ENCODE measurements at places on chromosomes 3 and 15.

- no peaks in the 10 kb centered on the region for H3K27me3 ChIP-seq
- H3K4me3 ChIP-seq, result no peak overlapping the region
- DNase-seq, result no peak
- no peak overlapping the region for H3K27ac ChIP-seq
Measured at GRCh38 chr3:114884213-114884923, 262.7 kb downstream of the ZBTB20 start.

DNA sequence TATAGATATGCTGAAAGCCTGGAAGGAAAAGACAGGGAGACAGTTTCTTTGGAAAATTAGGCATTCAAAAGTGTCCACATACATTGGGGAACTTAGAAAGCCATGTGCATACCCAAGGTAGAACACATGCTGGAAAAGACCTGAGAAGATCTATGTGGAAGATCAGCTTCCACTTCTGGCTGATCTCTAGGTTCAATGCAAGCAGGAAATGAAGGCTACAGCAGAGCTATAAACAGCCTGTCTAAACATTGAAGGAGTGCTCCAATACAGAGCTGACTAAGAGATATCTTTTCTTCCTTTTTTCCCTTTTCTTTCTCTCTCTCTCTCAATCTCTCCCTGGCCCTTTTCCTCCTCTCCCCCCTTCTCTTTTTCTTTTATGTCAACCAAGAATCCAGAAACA is 73.6 kb upstream of the TCF12 start:
- DNase-seq, result no peak
- no peaks in the 10 kb centered on the region for H3K36me3 ChIP-seq
- H3K27me3 ChIP-seq, result no peaks in the 10 kb centered on the region

DNA sequence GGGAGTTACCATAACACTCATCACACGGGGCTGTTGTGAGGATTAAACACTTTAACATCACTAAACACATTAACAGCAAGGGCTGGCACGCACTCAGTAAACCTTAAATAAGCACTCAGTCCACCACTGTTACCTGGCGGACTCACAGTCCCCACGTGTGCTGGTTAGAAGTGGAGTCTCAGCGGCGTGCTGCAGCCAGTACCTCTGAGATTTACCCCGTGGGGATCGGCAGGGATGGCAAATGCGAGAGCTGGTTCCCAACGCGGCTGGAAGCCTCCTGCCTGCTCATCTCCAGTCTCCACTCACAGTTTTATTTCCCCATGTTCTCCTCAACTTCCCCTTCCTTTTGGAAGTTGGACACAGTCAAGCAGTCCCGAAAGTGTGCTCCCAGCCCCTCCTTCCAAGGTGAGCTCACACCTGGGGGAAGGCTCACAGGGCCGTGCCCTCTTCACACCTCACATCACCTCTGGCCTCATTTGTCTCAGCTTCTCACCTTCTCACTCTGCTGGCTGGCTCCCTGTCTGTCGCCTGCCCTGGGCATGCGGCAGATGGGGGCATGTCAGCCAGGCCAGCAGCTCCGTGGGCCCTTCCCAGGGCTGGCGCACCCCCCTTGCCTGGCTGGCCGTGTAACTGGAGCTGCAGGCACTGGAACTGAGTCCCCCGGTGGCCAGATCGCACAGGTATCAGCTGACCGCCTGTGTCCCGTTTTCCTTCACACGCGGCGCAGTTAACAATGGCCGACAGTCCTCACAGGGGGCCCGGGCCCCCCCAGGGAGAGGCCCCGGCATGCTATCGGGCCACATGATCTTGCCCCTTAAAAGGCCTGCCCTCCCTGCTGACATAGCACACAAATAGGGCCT is 87.1 kb downstream of the WNT7A start:
- H3K4me3 ChIP-seq, result no peak overlapping the region
- no peak overlapping the region for H3K27ac ChIP-seq
- H3K36me3 ChIP-seq, result no peaks in the 10 kb centered on the region
- DNase-seq, result no peak
- H3K4me1 ChIP-seq, result no peaks in the 10 kb centered on the region

GRCh38 chr3:102885289-102885688 is 450.5 kb downstream of the ZPLD1 start:
- no peak for DNase-seq
- no peak overlapping the region for H3K4me3 ChIP-seq
- H3K4me1 ChIP-seq, result no peaks in the 10 kb centered on the region
- no peak overlapping the region for H3K27ac ChIP-seq

- peaks cover 12% of the 10 kb centered on the region for H3K36me3 ChIP-seq
- DNase-seq, result no peak
- no peak overlapping the region for H3K27ac ChIP-seq
- H3K4me3 ChIP-seq, result no peak overlapping the region
- no peaks in the 10 kb centered on the region for H3K27me3 ChIP-seq
- no peaks in the 10 kb centered on the region for H3K4me1 ChIP-seq
Measured at GRCh38 chr3:101865751-101866509, 16.6 kb downstream of the NFKBIZ start.

DNA sequence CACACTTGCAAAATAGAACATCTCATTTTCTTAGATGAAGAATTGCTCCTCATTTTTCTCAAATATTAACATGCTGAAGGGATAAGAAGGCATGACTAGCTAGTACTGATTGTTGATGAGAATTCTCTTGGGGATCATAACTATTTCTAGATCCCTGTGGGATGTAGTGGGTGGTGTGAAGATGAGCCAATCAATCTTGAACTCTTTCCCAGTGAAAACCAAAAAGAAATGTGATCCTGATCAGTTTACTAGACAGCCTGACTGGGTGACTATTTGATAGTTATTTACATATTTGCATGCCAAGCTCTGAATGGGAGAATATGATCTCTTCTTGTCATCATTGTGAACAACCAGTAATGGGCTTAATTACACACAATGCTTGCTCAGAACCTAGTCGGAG is 63.7 kb downstream of the ZIC1 start:
- no peaks in the 10 kb centered on the region for H3K27me3 ChIP-seq
- DNase-seq, result no peak
- no peaks in the 10 kb centered on the region for H3K4me1 ChIP-seq

GRCh38 chr3:144127700-144128099 is 156.1 kb downstream of the DIPK2A start:
- H3K36me3 ChIP-seq, result no peaks in the 10 kb centered on the region
- no peak for DNase-seq
- H3K4me3 ChIP-seq, result no peak overlapping the region
- no peaks in the 10 kb centered on the region for H3K4me1 ChIP-seq

- H3K4me1 ChIP-seq, result no peaks in the 10 kb centered on the region
- H3K27me3 ChIP-seq, result no peaks in the 10 kb centered on the region
- no peak overlapping the region for H3K4me3 ChIP-seq
- no peaks in the 10 kb centered on the region for H3K36me3 ChIP-seq
Measured at GRCh38 chr3:51099794-51100535, 285.1 kb upstream of the MANF start.

DNA sequence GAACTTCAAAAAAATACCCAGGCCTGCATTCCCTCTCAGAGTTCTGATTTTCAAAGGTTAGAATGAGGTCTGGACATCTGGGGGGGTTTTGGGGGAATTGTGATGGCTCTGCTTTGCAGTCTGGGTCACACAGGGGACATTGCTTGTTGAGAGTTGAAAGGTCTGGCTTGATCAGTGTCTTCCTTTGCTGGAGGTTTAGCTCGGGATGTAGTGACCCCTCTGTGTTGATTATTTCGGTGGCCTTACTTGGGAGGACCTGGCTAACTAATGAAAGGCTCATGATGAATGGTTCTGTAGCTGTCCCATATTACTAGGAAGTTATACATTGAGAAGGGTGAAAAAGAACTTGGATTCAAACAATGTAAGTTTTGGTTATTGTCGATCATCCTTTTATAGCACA is 23.7 kb downstream of the TPM1 start:
- no peaks in the 10 kb centered on the region for H3K4me1 ChIP-seq
- no peak overlapping the region for H3K4me3 ChIP-seq
- no peaks in the 10 kb centered on the region for H3K27me3 ChIP-seq
- peaks cover 34% of the 10 kb centered on the region for H3K36me3 ChIP-seq
- DNase-seq, result no peak

DNA sequence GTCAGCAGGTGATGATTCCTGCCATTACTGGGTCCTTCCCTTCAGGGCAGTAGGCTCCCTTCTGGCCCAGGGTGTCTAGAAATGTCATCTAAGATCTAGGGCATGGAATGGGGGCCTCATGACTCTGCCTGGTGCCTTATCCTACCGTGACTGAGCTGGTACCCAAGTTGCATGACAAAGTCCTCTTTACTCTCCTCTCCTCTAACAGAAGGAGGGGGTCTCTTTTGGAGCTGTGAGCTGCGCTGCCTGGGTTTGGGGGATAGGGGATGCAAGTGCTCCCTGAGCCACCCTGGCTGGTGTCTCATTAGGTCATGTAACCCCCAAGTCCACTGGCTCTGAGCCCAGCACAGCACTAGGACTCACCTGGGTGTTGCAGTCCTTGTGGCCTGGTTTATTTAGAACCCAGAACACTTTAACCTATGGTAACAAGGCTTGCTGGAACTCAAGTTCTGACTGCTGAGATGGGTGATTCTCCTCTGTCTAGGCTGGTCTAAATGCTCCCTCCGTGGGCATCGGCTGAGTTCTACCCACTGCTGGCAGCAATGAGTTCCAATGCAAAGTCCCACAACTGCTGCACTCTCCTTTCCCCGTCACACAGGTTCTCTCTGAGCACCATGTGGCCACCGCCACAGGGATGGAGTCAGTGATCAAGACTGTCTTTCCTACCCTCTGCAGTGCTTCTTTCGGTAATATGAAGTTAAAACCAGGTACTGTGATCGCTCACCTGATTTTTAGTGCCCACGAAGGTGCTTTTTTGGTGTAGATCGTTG is 34.0 kb downstream of the XXYLT1 start:
- H3K36me3 ChIP-seq, result peaks cover 3% of the 10 kb centered on the region
- no peaks in the 10 kb centered on the region for H3K27me3 ChIP-seq
- no peak for DNase-seq
- H3K4me3 ChIP-seq, result no peak overlapping the region

DNA sequence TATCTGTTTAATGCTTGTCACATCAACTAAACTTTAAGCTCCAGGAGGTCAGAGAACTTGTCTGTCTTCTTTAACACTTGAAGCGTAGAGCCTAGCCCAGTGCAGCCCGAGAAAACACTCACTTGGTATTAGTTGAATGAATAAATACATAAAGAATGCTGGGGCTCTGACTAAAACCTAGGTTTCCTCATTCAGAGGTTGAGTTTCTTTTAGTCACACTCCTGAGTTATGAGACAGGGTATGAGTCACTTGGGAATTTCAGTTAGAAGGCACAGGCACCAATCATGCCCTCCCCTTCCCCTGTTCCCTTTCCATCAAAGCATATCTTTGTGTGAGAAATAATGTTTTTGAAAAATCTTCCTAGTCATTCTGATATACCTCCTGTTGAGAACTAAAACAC is 589.8 kb upstream of the DPPA4 start:
- H3K4me1 ChIP-seq, result no peaks in the 10 kb centered on the region
- no peaks in the 10 kb centered on the region for H3K36me3 ChIP-seq
- H3K27ac ChIP-seq, result no peak overlapping the region

DNA sequence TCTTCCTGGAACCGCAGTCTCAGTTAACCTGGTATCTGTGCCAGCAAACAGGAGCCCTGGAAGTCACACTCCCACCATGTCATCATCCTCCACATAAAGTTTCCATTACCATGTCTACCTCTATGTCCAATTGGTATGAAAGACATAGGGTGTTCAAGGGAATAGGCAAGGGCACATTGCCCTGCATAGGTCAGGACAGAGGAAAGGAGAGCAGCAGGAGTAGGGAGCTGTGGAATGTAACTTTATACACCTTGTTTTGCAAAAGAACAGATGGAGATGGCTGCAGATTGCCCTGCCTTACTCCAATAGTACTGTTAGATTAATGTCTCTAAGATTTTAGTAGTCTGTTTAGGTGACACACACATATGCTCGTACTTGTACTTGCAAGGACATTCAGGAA is 1056.4 kb downstream of the NTRK3 start:
- no peak for DNase-seq
- H3K4me3 ChIP-seq, result no peak overlapping the region
- H3K27ac ChIP-seq, result no peak overlapping the region
- H3K36me3 ChIP-seq, result no peaks in the 10 kb centered on the region

GRCh38 chr3:82509951-82510603 is 748.6 kb upstream of the GBE1 start:
- H3K4me1 ChIP-seq, result no peaks in the 10 kb centered on the region
- H3K36me3 ChIP-seq, result no peaks in the 10 kb centered on the region
- no peak overlapping the region for H3K4me3 ChIP-seq
- DNase-seq, result no peak

DNA sequence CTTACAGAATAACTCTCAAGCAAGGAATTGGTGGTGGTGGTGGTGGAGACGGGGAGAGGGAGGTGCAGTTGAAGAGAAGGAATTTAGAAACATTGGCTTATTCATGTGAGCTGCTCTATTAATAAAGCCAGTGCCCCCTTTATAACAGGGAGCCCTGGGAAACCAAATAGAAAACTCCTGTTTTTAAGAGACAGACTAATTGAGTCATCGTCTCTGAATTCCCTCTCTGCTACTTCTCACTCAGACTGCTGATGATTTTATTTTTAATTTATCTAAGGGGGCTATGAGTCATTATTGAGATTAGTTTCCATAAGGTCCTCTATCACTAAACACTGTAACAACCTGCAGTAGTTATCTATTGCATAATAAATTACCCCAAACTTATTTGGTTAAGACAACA is 145.9 kb upstream of the GALNT15 start:
- no peak overlapping the region for H3K4me3 ChIP-seq
- no peaks in the 10 kb centered on the region for H3K4me1 ChIP-seq
- DNase-seq, result no peak
- no peak overlapping the region for H3K27ac ChIP-seq
- peaks cover 4% of the 10 kb centered on the region for H3K27me3 ChIP-seq

- no peaks in the 10 kb centered on the region for H3K36me3 ChIP-seq
- no peak overlapping the region for H3K27ac ChIP-seq
- H3K4me3 ChIP-seq, result no peak overlapping the region
- no peaks in the 10 kb centered on the region for H3K4me1 ChIP-seq
- no peaks in the 10 kb centered on the region for H3K27me3 ChIP-seq
Measured at GRCh38 chr15:39088156-39088555, 492.7 kb upstream of the THBS1 start.

- no peaks in the 10 kb centered on the region for H3K36me3 ChIP-seq
- H3K27ac ChIP-seq, result no peak overlapping the region
- H3K4me3 ChIP-seq, result no peak overlapping the region
- no peaks in the 10 kb centered on the region for H3K27me3 ChIP-seq
Measured at GRCh38 chr3:140103166-140103565, 168.2 kb downstream of the CLSTN2 start.

GRCh38 chr15:90086868-90087268 is 15.4 kb downstream of the IDH2 start:
- H3K4me3 ChIP-seq, result no peak overlapping the region
- H3K27me3 ChIP-seq, result no peaks in the 10 kb centered on the region
- H3K27ac ChIP-seq, result no peak overlapping the region
